ENCODE measurements at places on chromosomes 1 and 21.

GRCh38 chr1:67171978-67172377 lies 5.7 kb downstream of the IL23R start:
- no peak for DNase-seq

DNA sequence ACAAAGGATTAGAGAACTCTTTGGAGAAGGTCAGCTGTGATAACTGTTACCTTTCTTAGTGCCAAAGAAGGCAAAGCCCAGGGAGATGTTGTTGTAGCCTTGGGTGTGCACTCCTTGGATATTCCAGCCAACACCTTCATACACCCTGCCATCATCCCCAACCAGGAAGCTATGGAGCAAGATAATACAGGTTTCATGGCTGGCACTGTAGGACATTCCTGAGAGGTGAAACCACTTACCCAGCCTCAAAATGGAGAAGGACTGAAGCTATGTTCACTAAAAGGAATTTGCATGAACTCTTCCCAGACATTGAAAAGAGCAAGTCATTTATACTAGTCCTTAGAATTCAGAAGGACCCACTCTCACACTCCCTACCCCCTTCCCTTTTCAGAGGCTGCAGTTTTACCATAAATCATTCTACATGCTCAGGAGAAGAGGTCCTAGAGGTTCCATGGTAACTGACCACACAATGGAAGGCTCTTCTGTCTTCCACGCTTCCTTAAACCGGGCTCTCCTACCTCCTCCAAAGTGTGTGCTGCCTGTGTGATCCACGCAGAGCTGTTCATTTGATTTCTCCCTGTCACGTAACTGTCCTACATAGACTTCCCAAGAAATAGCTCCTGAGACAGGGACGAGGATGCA lies 5.5 kb downstream of the PGLYRP4 start:
- no peak for DNase-seq

DNA sequence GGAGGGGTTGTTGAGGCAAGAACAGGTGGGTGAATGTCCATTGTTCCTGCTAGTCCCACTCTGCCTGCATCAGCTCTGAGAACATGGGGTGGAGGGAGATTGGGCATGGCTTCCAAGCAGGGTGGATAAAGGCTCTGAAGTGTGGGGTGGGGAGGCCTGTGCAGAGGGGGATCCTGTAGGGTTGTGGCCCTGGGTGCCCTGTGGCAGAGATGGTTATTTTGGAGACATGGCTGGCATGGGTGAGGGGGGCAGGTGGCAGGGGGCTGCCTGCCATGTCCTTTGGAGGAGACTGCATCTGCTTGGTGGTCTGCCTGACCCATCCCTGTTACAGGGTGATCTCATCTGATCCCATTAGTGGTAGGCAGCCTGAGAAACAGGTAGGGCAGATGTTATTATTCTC lies 11.2 kb downstream of the MYOG start:
- DNase-seq: no peak

- peak; percentile 87 for DNase-seq
These were observed 1.7 kb downstream of the PADI3 start for GRCh38 chr1:17250601-17251000.

- DNase-seq: no peak
These were observed 9.1 kb downstream of the PPFIA4 start for GRCh38 chr1:203035111-203036000.

- no peak for DNase-seq
These were observed 44.9 kb upstream of the EFHD2 start for GRCh38 chr1:15364740-15365139.

GRCh38 chr1:75672528-75673393 lies 51.7 kb upstream of the ACADM start:
- peak; percentile 90 for DNase-seq

GRCh38 chr1:103171041-103171590 lies 62.8 kb upstream of the COL11A1 start:
- no peak for DNase-seq

GRCh38 chr21:36120304-36120888 lies 14.5 kb upstream of the CBR3 start:
- DNase-seq: no peak

GRCh38 chr1:245583575-245584330 lies 429.0 kb downstream of the KIF26B start:
- peak; percentile 55 for DNase-seq
